ENCODE measurements at places on chromosomes 13 and 19.
A peak's percentile ranks its signal among the peaks of the same experiment; 100 is the strongest.

GRCh38 chr19:7980635-7981121 is 24.8 kb downstream of the ELAVL1 start:
- no peak for DNase-seq

GRCh38 chr13:94548821-94549231 is 47.1 kb downstream of the TGDS start:
- peak; percentile 52 for DNase-seq

GRCh38 chr13:29362849-29363604 is 232.5 kb downstream of the SLC7A1 start:
- peak; percentile 20 for DNase-seq

- no peak for DNase-seq
Measured at GRCh38 chr13:54357284-54357933, 1328.8 kb downstream of the OLFM4 start.

DNA sequence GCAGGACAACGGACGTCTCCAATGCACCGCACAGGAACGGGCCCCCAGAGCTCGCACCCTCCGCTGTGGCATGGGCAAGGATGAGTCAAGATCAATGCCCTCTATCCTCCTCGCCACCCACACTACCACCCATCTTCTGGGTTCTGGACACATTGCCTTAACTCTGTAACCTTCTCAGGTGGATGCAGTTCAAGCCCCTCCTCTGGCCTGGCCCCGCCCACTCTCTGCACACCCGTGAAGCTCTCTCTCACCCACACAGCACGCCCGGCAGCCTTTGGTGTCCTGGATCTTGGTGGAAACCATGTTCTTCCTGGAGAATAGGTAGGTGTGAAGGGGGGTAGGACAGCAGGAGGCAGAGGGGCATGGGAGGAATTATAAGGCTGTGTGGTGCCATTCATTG is 20.7 kb downstream of the MAP4K1 start:
- DNase-seq, result no peak

GRCh38 chr13:83009987-83010386 is 872.3 kb downstream of the SLITRK1 start:
- DNase-seq, result no peak

- DNase-seq, result no peak
Measured at GRCh38 chr19:33301144-33301899, 1.0 kb downstream of the CEBPA start.

DNA sequence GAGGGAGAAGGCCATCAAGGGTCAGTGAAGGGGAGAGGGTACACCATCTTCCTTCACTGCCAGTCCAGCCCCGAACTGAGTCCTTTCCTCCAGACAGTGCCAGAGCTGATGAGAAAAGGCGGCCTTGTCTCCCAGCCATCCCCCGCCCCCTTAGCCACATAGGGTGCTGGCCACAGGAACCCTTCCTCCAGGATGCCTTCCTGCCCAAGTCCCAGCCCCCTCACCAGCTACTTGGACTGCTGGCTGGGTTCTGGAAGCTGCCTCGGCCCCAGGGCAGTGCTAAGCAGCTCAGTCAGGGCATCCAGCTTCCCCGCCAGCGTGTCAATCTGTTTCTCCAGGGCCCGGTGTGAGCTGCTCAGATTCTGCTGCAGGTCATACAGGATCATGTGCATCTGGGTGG is 12.6 kb upstream of the SMG9 start:
- no peak for DNase-seq

GRCh38 chr19:29886586-29886985 is 55.5 kb upstream of the URI1 start:
- DNase-seq, result no peak

DNA sequence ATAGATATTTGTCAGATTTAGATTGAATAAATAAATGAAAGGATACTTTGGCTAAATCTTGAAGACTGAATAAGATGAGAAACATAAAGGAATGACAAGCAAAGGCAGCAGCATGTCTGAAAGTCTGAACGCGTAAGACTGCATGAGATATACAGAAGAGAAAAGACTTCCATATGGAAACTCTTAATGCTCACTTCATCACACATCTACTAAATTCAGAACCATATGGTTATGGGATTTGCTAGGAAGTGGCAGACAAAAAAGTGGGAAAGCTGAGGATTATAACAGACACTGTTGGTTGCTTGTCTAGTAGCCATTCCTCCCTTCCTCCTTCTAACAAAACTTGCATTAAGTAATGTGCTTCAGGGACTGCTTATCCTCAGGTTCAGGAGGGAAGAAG is 446.7 kb downstream of the KCTD12 start:
- DNase-seq, result no peak

GRCh38 chr13:30371649-30372265 is 50.5 kb upstream of the UBE2L5 start:
- peak; percentile 54 for DNase-seq

DNA sequence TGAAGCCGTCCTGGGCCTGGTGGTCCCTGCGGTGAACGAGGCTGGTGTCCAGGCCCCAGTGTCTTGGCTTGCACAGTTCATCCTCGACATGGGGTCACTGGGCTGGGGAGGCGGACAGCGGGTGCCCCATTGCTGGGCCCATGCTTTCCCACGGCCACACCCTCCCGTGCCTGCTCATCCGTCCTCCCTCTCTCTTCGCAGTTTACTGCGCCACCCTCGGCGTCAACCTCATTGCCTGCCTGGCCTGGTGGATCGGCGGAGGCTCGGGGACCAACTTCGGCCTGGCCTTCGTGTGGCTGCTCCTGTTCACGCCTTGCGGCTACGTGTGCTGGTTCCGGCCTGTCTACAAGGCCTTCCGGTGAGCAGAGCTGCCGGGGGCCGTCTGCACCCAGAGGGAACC is 12.7 kb downstream of the ADAT3 start:
- DNase-seq, result no peak

- DNase-seq, result no peak
Measured at GRCh38 chr19:953445-954271, 27.8 kb downstream of the ARID3A start.

GRCh38 chr13:25762795-25763377 is 288.9 kb downstream of the SHISA2 start:
- no peak for DNase-seq

GRCh38 chr13:113862931-113863523 is 849 bp downstream of the GAS6 start:
- DNase-seq, result no peak

- DNase-seq, result no peak
Measured at GRCh38 chr13:41516760-41517159, 59.4 kb downstream of the RGCC start.

- DNase-seq, result no peak
Measured at GRCh38 chr13:20288561-20288960, 56.4 kb upstream of the GJB6 start.

DNA sequence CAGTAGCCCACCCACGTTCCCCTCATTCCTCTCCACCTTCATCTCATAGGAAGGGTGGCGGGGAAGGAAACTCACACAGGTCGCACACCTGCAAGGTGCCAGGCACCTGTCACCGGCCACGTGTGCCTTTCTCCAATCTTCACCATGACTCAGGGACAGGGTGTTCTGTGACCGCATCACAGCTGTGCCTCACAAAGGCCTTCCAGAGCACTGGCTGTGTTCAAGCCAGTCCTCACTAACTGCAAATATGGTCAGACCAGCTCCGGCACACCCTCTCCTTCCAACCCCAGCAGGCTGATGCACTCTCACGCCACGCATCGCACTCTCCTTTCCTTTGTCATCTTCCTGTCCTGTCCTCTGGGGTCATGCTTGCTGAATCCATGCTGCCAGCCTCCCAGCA is 415.9 kb downstream of the IRS2 start:
- no peak for DNase-seq

GRCh38 chr13:27176470-27177410 is 5.1 kb upstream of the USP12 start:
- no peak for DNase-seq

DNA sequence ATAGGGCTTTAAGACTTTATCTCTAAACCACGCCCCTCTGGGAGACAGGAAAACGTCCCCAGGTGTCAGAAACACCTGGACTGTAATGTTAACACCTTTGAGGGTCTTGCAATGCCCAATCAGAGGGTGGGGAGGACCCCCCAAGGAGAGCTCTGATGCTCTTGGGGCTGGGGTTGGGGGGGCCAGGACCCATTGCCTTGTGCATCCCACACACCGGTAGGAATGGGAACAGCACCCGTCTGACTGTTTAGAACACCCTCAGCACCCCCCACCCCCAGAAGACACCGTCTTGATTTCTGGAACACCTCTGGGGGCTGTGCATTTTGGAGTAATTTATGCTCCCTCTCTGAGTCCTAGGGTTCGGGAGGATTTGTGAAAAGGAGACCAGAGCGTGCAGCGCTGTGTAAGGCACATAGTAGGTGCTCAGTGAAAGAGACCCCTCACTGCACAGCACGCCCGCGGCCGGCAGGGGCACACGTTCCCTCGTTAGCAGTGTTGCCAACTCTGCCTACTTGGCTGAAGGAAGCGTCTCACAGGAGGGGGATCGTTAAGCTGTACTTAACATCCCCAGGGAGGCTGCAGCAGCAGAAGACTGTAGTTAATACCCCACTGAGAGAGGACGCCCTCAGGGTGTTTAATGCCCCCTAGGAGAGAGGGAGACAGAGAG is 2.8 kb upstream of the ERFL start:
- no peak for DNase-seq

DNA sequence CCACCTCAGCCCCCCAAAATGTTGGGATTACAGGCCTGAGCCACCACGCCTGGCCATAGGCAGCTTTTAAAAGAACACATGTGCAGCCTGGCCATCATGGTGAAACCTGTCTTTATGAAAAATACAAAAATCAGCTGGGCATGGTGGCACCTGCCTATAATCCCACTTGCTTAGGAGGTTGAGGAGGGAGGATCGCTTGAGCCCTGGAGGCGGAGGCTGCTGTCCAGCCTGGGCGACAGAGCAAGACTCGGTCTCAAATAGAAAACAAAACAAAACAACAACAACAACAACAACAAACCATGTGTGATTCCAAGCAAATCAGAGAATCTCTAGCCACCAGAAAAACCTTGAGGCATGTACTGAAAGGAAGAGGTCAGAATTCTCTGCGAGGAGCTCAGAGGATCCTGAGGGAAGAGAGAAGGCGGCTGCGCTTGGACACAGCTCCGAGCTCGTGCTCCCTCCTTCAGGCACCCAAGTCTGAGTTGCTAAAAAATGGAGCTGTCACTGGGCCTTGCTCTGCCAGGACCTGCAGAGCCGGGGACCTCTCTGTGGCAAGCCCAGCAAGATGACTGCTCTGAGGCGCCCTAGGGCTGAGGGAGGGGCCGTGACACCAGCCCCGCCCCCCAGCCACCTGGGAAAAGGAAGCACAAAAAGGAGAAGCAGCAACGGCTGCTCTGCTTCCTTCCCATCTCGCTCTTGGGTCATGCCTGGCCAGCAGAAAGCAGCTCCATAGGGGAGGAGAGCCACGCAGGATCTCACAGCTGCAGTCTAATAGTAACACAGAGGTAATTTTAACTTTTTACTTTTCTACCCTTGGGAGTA is at the start of gene ARL11:
TSS of gene ARL11 (plus strand) at position 677 of the 822 bp plus-strand sequence. CDS start 1,941 bp downstream, outside the sequence.
- peak; percentile 45 for DNase-seq

DNA sequence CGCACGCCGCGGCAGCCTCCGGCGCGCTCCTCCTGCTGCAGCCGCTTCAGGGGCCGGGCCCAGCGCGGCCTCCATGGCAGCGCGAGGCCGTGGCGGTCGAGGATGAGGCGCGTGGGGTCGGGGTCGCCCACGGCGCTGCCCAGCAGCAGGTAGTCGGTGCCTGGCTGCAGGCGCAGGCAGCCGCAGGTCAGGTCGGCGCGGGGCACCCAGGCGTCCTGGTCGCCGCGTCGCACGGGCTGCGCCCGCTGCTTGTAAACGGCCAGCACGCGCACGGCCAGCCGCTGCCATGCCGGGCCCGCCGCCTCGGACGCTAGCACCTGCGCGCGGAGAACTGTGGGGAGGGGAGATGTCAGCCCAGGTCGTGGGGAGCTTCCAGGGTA is 11.1 kb downstream of the NTN5 start:
- no peak for DNase-seq

DNA sequence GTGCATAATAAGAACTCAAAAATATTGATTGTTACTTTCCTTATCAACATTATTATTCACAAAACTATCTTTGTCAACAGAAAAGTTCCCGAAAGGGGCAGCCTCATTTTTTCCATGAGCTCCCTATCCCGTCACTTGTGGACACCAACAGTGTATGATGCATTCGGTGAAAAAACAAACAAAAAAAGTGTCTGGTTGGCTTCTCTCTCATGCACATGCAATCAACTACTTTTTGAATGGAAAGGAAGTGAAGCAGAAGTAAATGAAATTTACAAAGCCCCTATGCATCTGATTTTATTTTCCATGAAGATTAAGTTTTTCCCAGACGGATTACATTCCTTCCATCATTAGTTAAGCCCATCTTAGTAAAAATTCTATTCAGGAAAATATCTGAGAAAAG is 526.9 kb downstream of the RFC3 start:
- no peak for DNase-seq

DNA sequence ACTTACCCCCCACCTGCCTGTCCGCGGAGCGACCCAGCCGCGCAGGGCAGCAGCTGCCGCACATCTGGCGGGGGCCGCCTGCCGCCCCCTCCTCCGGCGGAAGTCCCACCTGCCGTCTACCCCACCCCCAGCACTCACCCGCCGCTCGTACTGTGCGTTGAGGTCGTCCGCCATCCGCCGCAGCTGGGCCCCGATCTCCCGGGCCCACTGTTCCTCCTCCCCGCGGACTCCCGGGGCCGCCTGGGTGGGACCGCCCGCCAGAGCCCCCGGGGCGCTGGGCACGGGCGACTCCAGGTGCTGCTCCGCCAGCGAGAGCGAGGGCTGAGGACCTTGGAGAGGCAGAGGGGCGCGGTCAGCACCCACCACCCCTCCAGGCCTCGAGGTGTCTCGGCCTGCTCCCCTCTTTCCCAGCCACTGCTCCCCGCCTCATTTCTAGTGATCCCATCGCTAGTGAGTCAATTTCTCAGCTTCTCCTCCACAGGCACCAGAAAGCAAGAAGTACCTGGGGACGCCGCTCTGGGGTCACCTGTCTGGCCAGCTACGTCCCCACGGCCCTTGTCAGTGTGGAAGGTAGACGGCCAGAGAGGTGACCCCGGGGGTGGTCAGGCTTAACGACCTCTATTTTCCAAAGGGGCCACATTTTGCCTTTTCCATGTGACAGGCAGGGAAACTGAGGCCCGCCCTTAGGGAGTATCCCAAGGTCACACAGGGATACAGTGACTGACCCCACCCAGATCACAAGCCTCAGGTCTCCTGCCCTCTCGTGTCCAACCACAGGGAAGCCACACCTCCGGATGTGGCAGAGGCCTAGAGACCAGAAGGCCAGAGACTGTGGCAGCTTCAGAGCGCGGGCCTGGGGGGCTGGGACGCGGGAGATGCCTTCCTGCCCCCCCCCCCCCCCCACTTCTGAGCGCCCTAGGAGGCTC is 4.3 kb downstream of the BBC3 start:
- peak; percentile 44 for DNase-seq

GRCh38 chr13:64801768-64802167 is 2428.4 kb downstream of the PCDH9 start:
- no peak for DNase-seq

- DNase-seq, result no peak
Measured at GRCh38 chr19:15779756-15780476, 7.5 kb upstream of the OR10H5 start.

GRCh38 chr13:95858286-95859075 is 181.5 kb downstream of the DNAJC3 start:
- DNase-seq, result no peak

- DNase-seq, result no peak
Measured at GRCh38 chr13:79807554-79807953, 326.6 kb downstream of the NDFIP2 start.

- DNase-seq, result no peak
Measured at GRCh38 chr13:100512422-100512821, 76.2 kb downstream of the GGACT start.

- no peak for DNase-seq
Measured at GRCh38 chr13:73720216-73720840, 413.9 kb downstream of the KLF12 start.

GRCh38 chr13:69866555-69866954 is 241.1 kb upstream of the ATXN8OS start:
- DNase-seq, result no peak
